Esophagus squamous epithelium (tissue), 5 donors: ENCODE measurements at places on chromosomes 7 and 10. TPM values are rescaled to one million over a fixed set of nuclear protein-coding genes. Genes with fewer than 3 reads are reported as not detected.

DNA sequence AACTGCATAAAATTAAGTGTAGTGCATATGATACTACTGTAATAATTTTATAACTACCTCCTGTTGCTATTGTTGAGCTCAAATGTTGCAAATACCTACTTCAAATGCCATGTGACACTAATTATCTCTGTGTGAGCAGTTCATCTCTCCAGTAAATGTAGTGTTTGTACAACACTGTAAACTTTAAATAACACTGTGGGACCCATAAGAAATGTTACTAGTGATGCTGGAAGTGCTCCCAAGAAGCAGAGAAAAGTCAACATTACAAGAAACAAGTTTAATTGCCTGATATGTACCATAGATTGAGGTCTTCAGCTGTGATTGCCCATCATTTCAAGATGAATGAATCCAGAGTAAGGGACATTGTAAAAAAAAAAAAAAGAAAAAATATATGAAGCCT lies 39.9 kb downstream of the RALA start:
- DNase-seq, result no peak

ARPC1B gene
- total RNA-seq, result 109 TPM

GRCh38 chr10:37479469-37479868 lies 354.1 kb downstream of the ANKRD30A start:
- no peak for DNase-seq

TMEM236 gene
- 0.13 TPM for total RNA-seq

- no peak for DNase-seq
Observed at GRCh38 chr7:147429961-147430360, 1160.6 kb upstream of the C7orf33 start.

- DNase-seq, result no peak
Observed at GRCh38 chr7:89500084-89500483, 654.2 kb upstream of the STEAP1 start.

- no peak for DNase-seq
Observed at GRCh38 chr7:48424731-48425130, 253.5 kb downstream of the ABCA13 start.

DNA sequence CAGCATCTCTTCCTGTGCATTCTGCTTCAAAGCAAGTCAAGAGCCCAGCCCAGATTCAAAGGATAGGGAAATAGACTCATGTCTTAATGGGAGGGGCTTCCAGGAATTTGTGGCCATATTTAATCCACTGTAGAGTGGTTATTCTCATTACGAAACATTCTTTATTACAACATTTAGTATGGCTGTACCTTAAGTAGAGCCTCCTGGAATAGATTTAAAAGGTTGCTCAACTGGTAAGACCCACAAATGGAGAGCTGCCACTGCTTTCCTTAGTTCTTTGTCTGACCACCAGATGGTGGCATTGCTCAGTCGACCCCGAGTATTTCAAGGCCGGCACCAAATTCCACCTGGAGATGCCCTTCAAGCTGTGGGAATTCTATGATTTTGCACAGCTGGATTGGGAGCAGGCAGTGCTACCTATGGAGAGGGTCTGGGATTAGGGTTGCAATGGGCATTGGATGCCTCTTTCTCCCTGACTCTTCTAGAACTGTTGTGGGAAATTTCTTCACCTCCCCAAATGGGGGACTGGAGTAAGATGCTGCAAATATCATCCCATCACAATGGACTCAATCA lies 102.2 kb downstream of the RBM20 start:
- no peak for DNase-seq

ITPRID1 gene
- total RNA-seq, result not detected

H2BK1 gene
- not detected for total RNA-seq

CLCN1 gene
- not detected for total RNA-seq

WDFY4 gene
- total RNA-seq, result 0.88 TPM
